ENCODE measurements at places on chromosomes 4 and X. TPM values are rescaled to one million over a fixed set of nuclear protein-coding genes. Genes with fewer than 3 reads are reported as not detected.
A peak's percentile ranks its signal among the peaks of the same experiment; 100 is the strongest.

- no peak overlapping the region for H3K27ac ChIP-seq
- DNase-seq, result no peak
- no peaks in the 10 kb centered on the region for H3K4me1 ChIP-seq
- H3K36me3 ChIP-seq, result no peaks in the 10 kb centered on the region
- H3K4me3 ChIP-seq, result no peak overlapping the region
Measured at GRCh38 chrX:19003756-19004155, 19.8 kb upstream of the PHKA2 start.

The GLOD5 gene
- total RNA-seq, result not detected

DNA sequence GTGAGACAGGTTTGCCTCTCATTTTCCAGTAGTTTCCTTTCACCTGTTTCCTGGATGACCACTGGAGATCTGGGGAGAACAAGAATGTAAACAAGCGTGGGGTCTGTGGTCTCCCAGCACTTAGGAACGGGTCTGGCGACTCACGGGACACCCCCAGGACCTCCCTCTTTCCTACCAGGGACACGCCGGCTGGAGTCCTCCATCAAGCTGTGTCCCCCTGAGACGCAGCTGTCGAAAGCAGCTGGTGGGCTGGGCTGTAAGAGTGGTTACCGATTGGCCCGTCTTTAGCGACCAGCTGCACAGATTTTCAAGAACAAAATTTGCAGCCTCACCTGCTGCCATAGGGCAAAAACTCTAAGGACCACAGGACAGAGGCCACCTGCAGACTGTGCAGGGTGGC is 11.9 kb downstream of the LRPAP1 start:
- no peaks in the 10 kb centered on the region for H3K27me3 ChIP-seq
- no peak overlapping the region for H3K4me3 ChIP-seq
- no peak for DNase-seq
- H3K27ac ChIP-seq, result no peak overlapping the region
- H3K36me3 ChIP-seq, result no peaks in the 10 kb centered on the region
- no peaks in the 10 kb centered on the region for H3K4me1 ChIP-seq

DNA sequence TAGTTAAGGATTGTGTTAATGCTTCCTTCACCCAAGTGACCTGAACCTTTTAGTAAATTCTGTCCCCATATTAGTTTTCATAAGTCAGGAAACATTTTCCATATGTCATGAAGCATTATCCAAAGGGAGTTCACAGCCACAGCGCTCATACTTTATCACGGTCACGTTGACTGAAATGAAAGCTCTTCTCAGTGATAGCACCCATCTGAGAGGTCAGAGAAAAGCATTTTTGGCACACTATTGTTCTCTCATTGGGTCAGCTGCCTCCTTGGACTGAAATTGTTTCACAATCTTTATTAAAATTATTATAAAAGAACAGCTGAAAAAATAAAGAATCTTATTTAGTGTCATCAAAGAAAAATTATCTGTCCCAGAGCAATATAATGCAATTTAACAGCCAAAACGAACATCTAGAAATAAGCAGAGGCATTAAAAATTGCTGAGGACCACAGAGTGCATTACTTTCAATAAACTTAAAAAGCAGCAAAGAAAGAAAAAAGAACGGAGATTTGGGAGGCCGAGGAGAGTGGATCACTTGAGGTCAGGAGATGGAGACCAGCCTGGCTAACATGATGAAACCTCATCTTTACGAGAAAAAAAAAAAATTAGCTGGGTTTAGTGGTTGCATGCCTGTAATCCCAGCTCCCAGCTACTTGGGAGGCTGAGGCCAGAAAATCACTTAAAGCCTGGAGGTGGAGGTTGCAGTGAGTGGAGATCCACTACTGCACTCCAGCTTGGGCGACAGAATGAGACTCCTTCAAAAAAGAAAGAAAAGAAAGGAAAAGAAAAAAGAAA is 680.8 kb upstream of the FAM241A start:
- H3K36me3 ChIP-seq, result no peaks in the 10 kb centered on the region
- H3K4me1 ChIP-seq, result no peaks in the 10 kb centered on the region
- H3K27me3 ChIP-seq, result no peaks in the 10 kb centered on the region
- no peak overlapping the region for H3K4me3 ChIP-seq

- peaks cover 11% of the 10 kb centered on the region for H3K4me1 ChIP-seq
- no peaks in the 10 kb centered on the region for H3K27me3 ChIP-seq
- no peak for DNase-seq
- no peak overlapping the region for H3K27ac ChIP-seq
- H3K4me3 ChIP-seq, result no peak overlapping the region
- no peaks in the 10 kb centered on the region for H3K36me3 ChIP-seq
Measured at GRCh38 chr4:177860171-177860570, 417.9 kb upstream of the AGA start.

DNA sequence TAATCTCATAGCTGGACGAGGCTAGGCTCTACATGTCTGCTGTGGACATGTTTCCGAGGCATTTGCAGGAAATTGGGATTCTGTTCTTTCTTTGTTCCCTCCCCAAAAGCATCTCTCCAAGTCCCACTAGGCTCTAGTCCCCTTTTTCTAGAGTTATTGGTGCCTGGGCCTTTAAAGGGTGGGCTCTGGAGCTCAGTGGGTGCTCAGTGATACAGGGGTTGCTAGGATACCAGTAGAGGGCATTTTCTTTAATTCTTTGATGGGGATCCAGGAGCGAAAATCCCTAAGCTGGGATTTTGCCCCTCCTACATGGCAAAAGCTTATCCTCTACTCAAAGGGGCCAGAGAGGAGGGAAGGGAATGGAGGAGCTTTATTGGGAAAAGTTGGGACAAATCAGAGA is 34.2 kb downstream of the ARHGEF9 start:
- peaks cover 40% of the 10 kb centered on the region for H3K4me1 ChIP-seq
- no peaks in the 10 kb centered on the region for H3K27me3 ChIP-seq
- H3K36me3 ChIP-seq, result no peaks in the 10 kb centered on the region
- peak overlapping the region; percentile 77 for H3K4me3 ChIP-seq

GRCh38 chrX:111492085-111492484 is 19.4 kb upstream of the SERTM2 start:
- H3K4me3 ChIP-seq, result no peak overlapping the region
- DNase-seq, result no peak
- H3K27me3 ChIP-seq, result no peaks in the 10 kb centered on the region
- H3K4me1 ChIP-seq, result no peaks in the 10 kb centered on the region
- no peak overlapping the region for H3K27ac ChIP-seq
- H3K36me3 ChIP-seq, result no peaks in the 10 kb centered on the region

- DNase-seq, result peak; percentile 7
- H3K27ac ChIP-seq, result no peak overlapping the region
- no peaks in the 10 kb centered on the region for H3K4me1 ChIP-seq
- H3K27me3 ChIP-seq, result no peaks in the 10 kb centered on the region
Measured at GRCh38 chr4:32117693-32118092, 1397.5 kb downstream of the PCDH7 start.

- no peaks in the 10 kb centered on the region for H3K36me3 ChIP-seq
- no peak for DNase-seq
- H3K4me3 ChIP-seq, result no peak overlapping the region
- no peak overlapping the region for H3K27ac ChIP-seq
- H3K4me1 ChIP-seq, result no peaks in the 10 kb centered on the region
Measured at GRCh38 chr4:180870623-180871022, 1372.6 kb upstream of the TENM3 start.

- H3K27ac ChIP-seq, result no peak overlapping the region
- no peak for DNase-seq
- H3K27me3 ChIP-seq, result no peaks in the 10 kb centered on the region
- H3K4me3 ChIP-seq, result no peak overlapping the region
- H3K36me3 ChIP-seq, result no peaks in the 10 kb centered on the region
Measured at GRCh38 chr4:40038977-40039376, 17.7 kb upstream of the N4BP2 start.

DNA sequence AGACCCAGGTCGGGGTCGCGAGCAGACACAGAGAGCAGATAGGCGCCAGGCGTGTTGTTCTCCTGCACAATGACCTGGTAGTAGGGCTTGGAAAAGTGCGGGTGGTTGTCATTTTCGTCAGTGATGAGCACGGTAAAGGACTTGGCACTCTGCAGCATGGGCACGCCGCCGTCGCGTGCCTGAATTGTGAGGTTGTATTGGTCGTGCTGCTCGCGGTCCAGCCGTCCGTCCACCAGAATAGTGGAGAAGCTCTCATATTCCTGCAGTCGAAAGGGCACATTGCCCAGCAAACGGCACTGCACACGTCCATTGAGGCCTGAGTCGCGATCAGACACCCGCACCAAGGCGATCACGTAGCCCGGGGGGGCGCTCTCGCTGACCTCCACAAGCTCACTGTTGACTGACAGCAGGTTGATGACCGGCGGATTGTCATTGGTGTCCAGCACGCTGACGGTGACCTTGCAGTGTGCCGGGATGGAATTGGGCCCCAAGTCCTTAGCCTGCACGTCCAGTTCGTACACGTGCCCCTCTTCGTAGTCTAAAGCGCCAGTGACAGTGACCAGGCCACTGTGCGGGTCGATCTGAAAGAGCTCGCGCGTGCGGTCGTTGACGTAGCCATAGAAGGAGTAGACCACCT is 2.8 kb downstream of the PCDH19 start:
- DNase-seq, result no peak
- no peak overlapping the region for H3K4me3 ChIP-seq
- peaks cover 14% of the 10 kb centered on the region for H3K4me1 ChIP-seq

- no peak overlapping the region for H3K4me3 ChIP-seq
- H3K36me3 ChIP-seq, result no peaks in the 10 kb centered on the region
- H3K27me3 ChIP-seq, result no peaks in the 10 kb centered on the region
- H3K4me1 ChIP-seq, result peaks cover 13% of the 10 kb centered on the region
- no peak for DNase-seq
- no peak overlapping the region for H3K27ac ChIP-seq
Measured at GRCh38 chr4:151921811-151922210, 161.0 kb upstream of the GATB start.

GRCh38 chr4:3827616-3828492 is 61.7 kb downstream of the ADRA2C start:
- no peaks in the 10 kb centered on the region for H3K36me3 ChIP-seq
- no peak for DNase-seq
- peaks cover 34% of the 10 kb centered on the region for H3K4me1 ChIP-seq
- H3K27ac ChIP-seq, result no peak overlapping the region
- H3K27me3 ChIP-seq, result no peaks in the 10 kb centered on the region
- no peak overlapping the region for H3K4me3 ChIP-seq

DNA sequence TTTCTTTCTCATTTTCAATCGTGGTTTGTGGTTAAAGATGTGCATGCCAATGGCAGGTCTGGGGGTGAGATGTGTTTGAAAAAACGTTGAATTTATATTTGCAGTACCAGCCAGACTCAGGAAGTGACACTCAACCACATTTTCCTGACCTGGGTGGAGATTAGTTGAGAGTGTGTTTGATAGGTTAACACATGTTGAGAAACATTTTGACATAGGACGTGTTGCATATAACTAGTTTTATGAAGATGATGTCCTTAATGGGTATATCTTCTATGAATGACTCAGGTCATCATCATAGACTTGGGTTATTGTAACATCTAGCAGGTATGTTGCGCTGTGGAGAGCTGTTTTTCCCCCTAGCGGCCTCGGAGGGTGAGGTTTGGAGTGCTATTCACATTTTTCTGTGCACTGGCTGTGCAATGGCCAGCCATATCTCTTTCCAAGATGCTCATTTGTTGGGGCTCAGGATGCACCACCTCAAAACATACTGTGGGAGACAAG is 21.7 kb upstream of the CD38 start:
- no peak overlapping the region for H3K4me3 ChIP-seq
- H3K36me3 ChIP-seq, result no peaks in the 10 kb centered on the region
- DNase-seq, result no peak
- H3K27me3 ChIP-seq, result no peaks in the 10 kb centered on the region
- H3K27ac ChIP-seq, result no peak overlapping the region
- H3K4me1 ChIP-seq, result no peaks in the 10 kb centered on the region

DNA sequence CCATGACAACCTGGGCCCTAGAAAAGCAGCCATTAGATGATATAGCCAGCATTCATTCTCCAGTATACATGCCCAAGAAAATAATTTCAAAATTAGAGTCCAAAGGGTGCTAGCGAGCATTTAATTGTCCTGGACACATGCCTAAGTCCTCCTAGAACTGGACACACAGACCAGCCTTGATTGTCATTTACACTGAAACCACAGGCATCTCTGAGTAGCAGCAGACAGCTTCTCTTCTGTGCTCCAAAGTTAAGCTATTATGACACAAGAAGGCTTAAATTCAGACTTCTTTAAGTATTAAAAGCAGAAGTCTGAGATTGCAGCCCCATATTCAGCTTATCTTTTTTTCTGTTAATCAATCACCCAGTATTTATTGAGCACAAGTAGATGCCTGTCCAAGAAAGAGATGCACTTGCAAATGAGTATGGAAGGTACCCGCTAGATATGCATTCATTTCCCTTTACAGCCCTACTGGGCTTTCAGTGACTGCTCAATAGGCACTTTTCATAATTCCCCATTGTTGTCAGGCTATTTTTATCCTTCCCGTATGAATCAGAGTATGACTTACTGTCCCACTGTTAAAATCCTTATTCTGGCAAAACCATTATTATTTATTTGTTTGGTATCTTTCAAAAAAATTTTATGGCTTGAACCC is 374.1 kb downstream of the FBXW7 start:
- DNase-seq, result no peak
- no peak overlapping the region for H3K27ac ChIP-seq
- no peaks in the 10 kb centered on the region for H3K36me3 ChIP-seq

The SH2D1A gene
- not detected for total RNA-seq

- peaks cover 12% of the 10 kb centered on the region for H3K36me3 ChIP-seq
- H3K27ac ChIP-seq, result no peak overlapping the region
- no peak overlapping the region for H3K4me3 ChIP-seq
- no peaks in the 10 kb centered on the region for H3K4me1 ChIP-seq
Measured at GRCh38 chrX:8607326-8607725, 124.6 kb downstream of the ANOS1 start.

GRCh38 chr4:54099748-54100574 is at the start of gene GSX2:
Gene GSX2, plus strand, starts transcription at chr4:54100163. Its CDS starts 182 bp downstream, at chr4:54100345.
- H3K36me3 ChIP-seq, result no peaks in the 10 kb centered on the region
- peaks cover 100% of the 10 kb centered on the region for H3K27me3 ChIP-seq
- peak; percentile 54 for DNase-seq
- peak within 1 kb of the TSS; percentile 34 for H3K4me3 ChIP-seq
- no peak within 1 kb of the TSS for H3K27ac ChIP-seq

DNA sequence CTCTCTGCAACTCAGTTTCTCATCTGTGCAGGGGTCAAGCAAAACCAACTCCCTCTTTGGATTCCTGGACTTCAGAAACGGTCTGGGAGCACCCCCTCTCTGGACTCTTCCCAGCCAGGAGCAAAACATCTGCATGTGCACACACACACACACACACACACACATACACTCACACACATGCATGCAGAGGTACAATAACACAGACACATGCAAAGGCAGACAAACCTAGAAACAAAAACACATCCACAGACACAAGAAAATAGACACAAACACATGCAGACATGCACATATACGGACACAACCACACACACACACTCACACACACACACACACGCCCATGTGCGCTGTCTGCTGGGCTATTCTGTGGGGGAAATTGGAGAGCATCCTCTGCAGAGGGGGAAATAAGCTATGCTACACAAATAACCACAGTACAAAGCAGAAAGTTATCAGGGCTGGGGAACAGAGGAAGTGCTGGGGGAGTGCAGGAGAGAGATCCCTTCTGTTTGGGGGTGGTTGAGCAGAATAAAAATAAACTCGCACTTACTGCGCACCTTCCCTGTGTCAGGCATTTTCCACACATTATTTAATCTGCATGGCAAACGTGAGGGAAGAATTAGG is 19.9 kb downstream of the IQSEC2 start:
- no peaks in the 10 kb centered on the region for H3K27me3 ChIP-seq
- H3K36me3 ChIP-seq, result no peaks in the 10 kb centered on the region
- H3K4me1 ChIP-seq, result peaks cover 6% of the 10 kb centered on the region
- no peak overlapping the region for H3K4me3 ChIP-seq
- H3K27ac ChIP-seq, result no peak overlapping the region
- DNase-seq, result no peak
